HFFc6 (cell line): ENCODE measurements at places on chromosomes 1 and 21. TPM values are rescaled to one million over a fixed set of nuclear protein-coding genes. Genes with fewer than 3 reads are reported as not detected.

HTR1D gene
- 0.21 to 0.52 TPM (median 0.50 TPM) in 3 replicates for total RNA-seq

LORICRIN gene
- total RNA-seq = not detected in 2 replicates

DNA sequence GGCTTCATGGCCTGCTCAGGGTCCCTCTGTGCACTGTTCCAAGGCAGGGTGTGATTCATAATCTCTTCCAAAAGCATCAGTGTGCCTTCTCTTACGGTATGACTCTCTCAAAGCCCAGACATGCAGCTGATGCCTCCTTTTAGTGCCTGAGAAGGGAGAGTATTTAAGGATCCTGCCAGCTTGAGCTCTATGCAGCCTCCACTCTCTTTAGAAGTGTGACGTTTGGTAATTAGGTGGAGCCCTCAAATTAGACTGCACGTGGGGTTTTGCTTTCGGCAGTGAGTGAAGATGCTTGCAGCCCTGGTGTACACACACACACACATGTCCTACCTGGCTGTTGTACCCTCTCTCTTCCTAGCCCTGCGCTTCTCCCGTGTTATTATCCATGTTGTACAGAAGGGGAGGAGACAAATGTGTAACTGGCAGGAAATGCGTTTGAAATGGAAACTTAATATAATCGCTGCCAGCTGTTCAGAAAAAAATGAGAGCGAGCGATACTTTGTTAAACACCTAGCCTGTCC lies 2.6 kb upstream of the C1orf174 start:
- peaks cover 29% of the 10 kb centered on the region for H3K4me1 ChIP-seq
- no peak overlapping the region for H3K4me3 ChIP-seq
- DNase-seq = no peak
- H3K36me3 ChIP-seq = peaks cover 11% of the 10 kb centered on the region
- no peak overlapping the region for H3K27ac ChIP-seq
- no peaks in the 10 kb centered on the region; the same call in 1 of the 2 replicates for H3K27me3 ChIP-seq

DNA sequence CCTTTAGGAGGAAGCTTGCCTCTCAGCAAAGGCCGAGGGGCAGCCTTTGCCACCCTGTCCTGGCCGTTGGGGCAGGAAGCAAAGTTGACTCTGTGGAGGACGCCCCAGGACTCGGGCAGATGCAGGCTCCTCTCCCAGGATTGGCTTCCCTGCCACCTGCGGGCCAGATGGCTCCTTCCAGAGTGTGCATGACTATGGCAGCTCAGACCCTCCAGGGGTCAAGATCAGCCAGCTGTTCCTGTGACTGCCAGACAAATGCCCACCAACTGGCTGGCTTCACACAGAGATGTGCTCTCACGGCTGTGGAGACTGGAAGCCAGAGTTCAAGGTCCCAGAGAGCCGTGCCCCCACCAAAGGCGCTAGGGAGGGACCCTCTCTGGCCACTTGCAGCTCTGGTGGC lies 87.0 kb upstream of the VAMP3 start:
- H3K4me3 ChIP-seq = no peak overlapping the region
- H3K36me3 ChIP-seq = no peaks in the 10 kb centered on the region
- no peak for DNase-seq
- no peak overlapping the region for H3K27ac ChIP-seq
- no peaks in the 10 kb centered on the region for H3K4me1 ChIP-seq

- H3K27me3 ChIP-seq = peaks cover under 1% of the 10 kb centered on the region
- no peaks in the 10 kb centered on the region for H3K4me1 ChIP-seq
- H3K27ac ChIP-seq = no peak overlapping the region
- DNase-seq = no peak
- no peaks in the 10 kb centered on the region for H3K36me3 ChIP-seq
- no peak overlapping the region for H3K4me3 ChIP-seq
Observed at GRCh38 chr1:181416268-181416860, 67.0 kb upstream of the CACNA1E start.

SPATA45 gene
- total RNA-seq = not detected in 3 replicates

DNA sequence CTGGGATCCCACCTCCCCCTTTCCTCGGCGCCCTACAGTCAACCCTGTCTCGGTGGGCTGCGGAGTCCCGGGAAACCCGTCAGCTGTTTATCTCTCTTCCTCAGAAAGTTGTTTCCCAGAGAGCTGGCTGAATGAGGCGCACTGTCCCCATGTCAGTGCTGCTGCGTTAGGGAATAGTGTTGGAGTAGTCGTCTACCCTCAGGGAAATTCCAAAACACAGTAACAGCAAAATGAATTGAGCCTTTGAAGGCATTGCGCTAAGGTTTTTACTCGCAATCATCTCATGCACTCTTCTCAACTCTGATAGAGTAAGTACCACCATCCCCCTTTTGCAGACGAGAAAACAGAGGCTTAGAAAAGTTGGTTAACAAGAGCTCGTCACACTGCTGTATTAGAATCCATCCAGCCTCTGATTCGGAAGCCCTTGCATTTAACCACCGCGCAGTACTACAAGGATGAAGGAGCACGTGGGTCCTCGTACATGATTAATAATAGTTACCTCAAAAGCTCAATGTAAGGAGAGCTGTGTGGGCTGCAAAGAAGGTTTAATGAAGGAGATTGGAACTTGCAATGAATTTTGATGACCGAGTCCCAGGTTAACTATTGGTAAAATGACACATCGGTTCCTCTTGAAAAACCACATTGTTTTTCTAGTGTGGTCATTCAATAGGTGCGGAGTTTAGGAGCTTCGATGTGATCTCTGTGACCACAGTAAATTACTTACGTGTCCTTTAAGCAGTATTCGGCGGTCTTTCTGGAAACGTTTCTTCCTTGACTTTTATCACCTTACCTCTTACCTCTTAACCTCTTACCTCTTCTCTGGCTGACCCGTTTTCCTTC lies 788 bp upstream of the EDEM3 start:
- peaks cover 4% of the 10 kb centered on the region; the same call in 1 of the 2 replicates for H3K27me3 ChIP-seq
- peaks cover 44% of the 10 kb centered on the region for H3K4me1 ChIP-seq

GRCh38 chr1:206470692-206471414 lies 577 bp downstream of the IKBKE start:
- peak overlapping the region; percentile 86 for H3K27ac ChIP-seq
- peaks cover 12% of the 10 kb centered on the region for H3K36me3 ChIP-seq
- H3K4me3 ChIP-seq = peak overlapping the region; percentile 86
- DNase-seq = peak; percentile 68

GRCh38 chr21:33751533-33751932 lies 109.2 kb downstream of the ITSN1 start:
- DNase-seq = no peak
- H3K36me3 ChIP-seq = peaks cover 21% of the 10 kb centered on the region
- H3K4me3 ChIP-seq = no peak overlapping the region
- H3K4me1 ChIP-seq = peaks cover 20% of the 10 kb centered on the region
- peaks cover 1% of the 10 kb centered on the region for H3K27me3 ChIP-seq
- H3K27ac ChIP-seq = peak overlapping the region; percentile 64

GRCh38 chr1:113811156-113811887 lies 954 bp downstream of the RSBN1 start:
- no peak for DNase-seq
- H3K4me1 ChIP-seq = peaks cover 25% of the 10 kb centered on the region
- H3K4me3 ChIP-seq = peak overlapping the region; percentile 94
- H3K27ac ChIP-seq = peak overlapping the region; percentile 90

GRCh38 chr1:8746554-8746953 lies 70.9 kb downstream of the RERE start:
- no peak overlapping the region for H3K27ac ChIP-seq
- peaks cover 4% of the 10 kb centered on the region; the same call in 1 of the 2 replicates for H3K27me3 ChIP-seq
- no peaks in the 10 kb centered on the region for H3K36me3 ChIP-seq

NID1 gene
- total RNA-seq = 90.0 to 112 TPM (median 94.0 TPM) in 3 replicates

DNA sequence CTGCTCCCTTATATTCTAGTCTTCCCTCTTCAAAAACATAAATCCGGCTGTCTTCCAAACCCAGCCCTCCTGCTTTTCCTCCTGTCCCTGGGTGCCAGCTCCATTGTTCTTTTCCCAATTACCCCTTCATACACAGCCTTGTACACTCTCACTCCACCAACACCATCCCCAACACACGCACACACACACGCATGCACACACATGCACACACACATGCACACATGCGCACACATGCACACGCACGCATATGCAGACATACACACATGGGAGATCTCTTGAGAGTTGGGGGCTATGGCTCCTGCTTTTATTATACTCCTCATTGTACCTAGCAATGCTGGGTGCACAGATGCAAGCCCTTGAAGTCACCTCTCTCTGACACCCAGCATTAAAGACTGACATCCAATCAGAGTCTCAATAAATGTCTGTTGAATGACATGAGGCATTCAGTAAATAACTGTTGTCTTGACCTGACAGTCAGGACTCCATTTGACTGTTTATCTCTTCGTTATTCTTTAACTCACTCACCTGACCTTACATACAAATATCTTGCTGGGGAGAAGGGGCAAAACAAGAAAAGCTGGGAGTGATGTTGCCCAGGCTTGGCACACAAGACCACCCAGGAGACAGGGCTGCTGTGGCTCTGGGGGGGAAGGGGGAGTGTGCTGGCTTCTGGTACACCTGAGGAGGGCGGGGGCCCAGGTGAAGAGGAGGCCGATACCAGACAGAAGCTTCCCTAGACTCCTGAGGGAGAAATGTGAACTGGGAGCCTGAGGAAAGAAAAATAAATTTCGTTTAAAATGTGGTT lies 16.0 kb downstream of the ABCA4 start:
- H3K27ac ChIP-seq = no peak overlapping the region
- DNase-seq = no peak
- no peaks in the 10 kb centered on the region for H3K36me3 ChIP-seq
- H3K4me3 ChIP-seq = no peak overlapping the region
- H3K4me1 ChIP-seq = peaks cover 36% of the 10 kb centered on the region

GRCh38 chr1:197472141-197472540 lies 204.1 kb downstream of the CRB1 start:
- DNase-seq = no peak
- H3K4me3 ChIP-seq = no peak overlapping the region
- no peak overlapping the region for H3K27ac ChIP-seq
- H3K36me3 ChIP-seq = no peaks in the 10 kb centered on the region

DNA sequence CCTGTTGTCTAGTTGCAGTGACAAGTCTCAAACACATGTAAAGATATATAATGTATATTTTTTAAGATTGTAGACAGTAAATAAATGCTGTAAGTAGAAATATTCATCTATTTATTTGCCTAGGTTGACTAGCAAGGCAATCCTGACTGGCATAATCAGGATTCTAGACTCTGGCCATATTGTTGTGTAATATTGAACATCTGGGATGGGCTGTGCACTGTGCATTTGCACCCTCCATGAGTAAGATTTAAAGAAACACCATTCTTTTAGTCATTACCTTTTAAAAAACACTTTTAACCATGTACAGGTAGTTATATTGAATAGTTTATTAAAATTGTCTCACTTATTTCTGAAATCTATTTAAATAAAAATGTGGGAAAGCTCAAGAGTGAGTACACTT lies 32.4 kb downstream of the RASAL2 start:
- peaks cover 70% of the 10 kb centered on the region for H3K4me1 ChIP-seq
- H3K27me3 ChIP-seq = no peaks in the 10 kb centered on the region

SLC9C2 gene
- not detected in 3 replicates for total RNA-seq

DNA sequence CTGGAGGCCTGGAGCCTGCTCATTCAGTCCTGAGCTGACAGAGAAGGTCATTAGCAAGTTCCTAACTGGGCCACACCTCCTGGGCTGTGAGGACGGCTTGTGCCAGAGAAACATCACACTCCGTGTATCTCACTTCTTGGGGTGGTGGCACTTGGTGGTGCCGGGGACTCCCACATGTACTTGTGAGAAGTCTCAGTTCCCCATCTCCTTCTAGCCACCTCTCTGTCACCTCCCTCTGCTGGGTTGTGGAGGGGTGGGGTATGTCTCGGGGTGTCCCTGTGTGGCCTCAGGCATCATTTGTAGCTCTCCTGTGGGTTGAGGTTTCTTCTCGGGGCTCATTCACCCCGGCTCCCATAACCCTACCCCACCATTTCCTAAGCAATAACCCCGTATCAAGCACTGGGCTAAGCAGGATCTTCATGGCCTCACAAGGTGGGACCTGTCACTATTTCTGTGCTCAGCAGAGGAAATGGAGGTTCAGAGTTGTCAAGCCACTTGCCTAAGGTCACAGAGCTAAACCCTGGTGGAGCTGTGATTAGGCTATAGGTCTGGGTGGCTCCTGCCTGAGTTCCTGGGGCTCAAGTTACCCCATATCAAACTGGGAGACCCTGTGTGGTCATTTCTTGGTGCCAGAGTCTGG lies 62.5 kb downstream of the UBIAD1 start:
- no peak overlapping the region for H3K4me3 ChIP-seq
- DNase-seq = no peak
- no peaks in the 10 kb centered on the region for H3K36me3 ChIP-seq
- peaks cover 39% of the 10 kb centered on the region for H3K27me3 ChIP-seq
- no peak overlapping the region for H3K27ac ChIP-seq

GRCh38 chr1:24308365-24309015 lies 10.7 kb upstream of the GRHL3 start:
- peaks cover 4% of the 10 kb centered on the region; the same call in 1 of the 2 replicates for H3K4me1 ChIP-seq
- no peak overlapping the region for H3K4me3 ChIP-seq
- DNase-seq = peak; percentile 40
- no peak overlapping the region for H3K27ac ChIP-seq

DNA sequence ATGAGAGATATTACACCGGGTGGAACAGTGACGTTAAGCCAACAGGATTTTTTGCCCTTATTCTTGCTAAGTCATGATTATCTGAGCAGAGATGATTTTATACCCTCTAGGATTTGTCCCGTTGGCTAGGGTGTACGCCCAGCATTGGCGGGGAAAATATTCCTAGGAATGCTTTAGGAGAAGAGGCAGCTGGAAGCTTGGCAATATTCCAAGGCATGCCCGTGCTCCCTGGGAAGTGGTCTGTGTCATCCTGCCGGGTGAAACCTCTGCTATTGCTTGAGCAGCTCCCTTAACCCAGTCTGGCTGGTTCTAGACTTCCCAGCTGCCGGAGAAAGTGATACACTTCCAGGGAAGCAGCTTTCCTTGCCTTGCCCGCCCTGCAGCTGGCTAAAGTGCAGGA lies 16.2 kb downstream of the CHRNB2 start:
- peaks cover 12% of the 10 kb centered on the region; the same call in 1 of the 2 replicates for H3K4me1 ChIP-seq
- H3K4me3 ChIP-seq = no peak overlapping the region
- H3K27me3 ChIP-seq = no peaks in the 10 kb centered on the region; the same call in none of the 2 replicates
- H3K27ac ChIP-seq = no peak overlapping the region
- no peak for DNase-seq

DNA sequence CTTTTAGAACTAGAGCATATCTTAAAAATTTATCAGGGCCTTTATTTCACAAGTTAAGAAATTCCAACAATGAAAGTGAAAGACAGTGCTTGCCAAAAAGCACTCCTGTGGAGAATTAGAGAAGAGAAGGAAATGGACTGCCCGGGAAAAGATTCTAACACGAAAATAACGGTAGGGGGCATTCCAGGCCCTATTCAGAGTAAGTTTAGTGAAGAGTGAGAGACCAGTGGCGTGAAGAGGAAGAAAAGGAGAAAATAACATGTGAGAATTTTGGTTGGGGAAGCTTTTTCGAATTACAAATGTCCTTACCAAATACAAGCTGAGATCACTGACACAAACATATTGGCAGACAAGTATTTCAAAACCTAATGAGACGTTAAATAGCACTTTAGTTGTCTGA lies 38.4 kb upstream of the RBM34 start:
- H3K36me3 ChIP-seq = peaks cover 6% of the 10 kb centered on the region; the same call in 1 of the 2 replicates
- peak overlapping the region; percentile 38 for H3K27ac ChIP-seq
- no peaks in the 10 kb centered on the region; the same call in 1 of the 2 replicates for H3K27me3 ChIP-seq
- no peak overlapping the region for H3K4me3 ChIP-seq
